ENCODE measurements at places on chromosomes 11 and 22. TPM values are rescaled to one million over a fixed set of nuclear protein-coding genes. Genes with fewer than 3 reads are reported as not detected.

The MGAT3 gene
- 0.05 TPM for total RNA-seq

The P2RX6 gene
- total RNA-seq, result not detected

The C22orf39 gene
- 23.5 TPM for total RNA-seq

The TESMIN gene
- total RNA-seq, result 6.6 TPM

The CADM1 gene
- total RNA-seq, result 0.95 TPM

- DNase-seq, result no peak
Measured at GRCh38 chr11:96293109-96293508, 49.9 kb downstream of the MAML2 start.

GRCh38 chr11:87604350-87604749, 566.6 kb downstream of the TMEM135 start:
- DNase-seq, result no peak

DNA sequence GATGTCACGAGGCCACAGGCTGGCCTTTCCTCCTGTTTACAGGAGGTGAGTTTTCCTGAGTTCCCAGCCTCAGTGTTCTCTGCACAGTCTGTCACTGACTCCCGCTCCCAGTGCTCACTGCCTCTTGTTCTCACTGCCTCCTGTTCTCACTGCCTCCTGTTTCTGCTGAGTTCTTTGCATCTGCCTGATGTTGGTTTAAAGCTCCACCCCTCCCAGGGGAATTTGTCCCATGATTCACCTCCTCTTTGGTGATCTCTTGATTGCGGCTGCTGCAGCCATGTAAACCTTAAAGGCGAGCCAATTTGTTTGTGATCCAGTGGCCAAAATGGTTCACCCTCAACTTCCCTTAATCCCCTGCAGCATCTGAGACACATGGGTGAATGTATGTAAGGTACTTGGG, 6.0 kb upstream of the TUBA8 start:
- DNase-seq, result no peak

DNA sequence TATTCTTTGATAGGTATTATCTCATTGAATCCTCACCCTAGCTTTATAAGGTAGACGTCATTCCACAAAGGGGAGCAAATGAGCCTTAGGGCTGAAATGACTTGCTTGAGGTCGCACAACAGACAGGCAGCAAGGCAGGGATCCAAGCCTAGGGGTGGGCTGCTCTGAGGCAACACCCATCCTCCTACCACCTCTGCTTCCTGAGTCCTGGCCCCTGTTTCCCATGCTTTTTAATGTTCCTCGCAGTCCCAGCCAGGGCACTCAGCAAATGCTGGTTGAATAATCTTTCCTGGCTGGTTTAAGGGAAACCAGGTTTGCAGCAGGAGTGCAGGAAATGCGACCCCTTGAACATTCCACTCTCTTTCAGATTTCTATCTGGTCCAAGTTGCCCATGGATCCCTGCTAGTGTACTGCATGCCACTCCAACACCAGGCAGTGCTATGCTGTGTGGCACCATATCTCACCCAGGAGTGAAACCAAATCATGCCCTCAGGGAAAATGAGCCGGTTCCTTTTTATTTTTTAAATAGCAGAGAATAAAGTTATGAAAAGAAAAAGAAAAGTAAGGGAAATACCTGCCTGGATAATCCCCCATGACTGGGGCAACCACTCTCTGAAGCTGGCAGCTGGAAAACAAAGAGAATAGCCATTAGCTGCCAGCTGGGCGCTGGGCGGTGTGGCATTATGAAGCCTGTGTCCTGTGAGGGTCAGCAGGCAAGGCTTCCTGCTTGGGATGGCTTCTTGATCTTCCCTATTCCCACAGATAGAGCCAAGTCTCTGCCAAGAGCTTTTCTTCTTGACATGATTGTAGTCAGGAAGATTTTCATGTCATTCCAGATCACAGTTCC, 21.8 kb downstream of the MICAL2 start:
- no peak for DNase-seq

GRCh38 chr22:40534379-40535188, 101.9 kb downstream of the MRTFA start:
- DNase-seq, result peak; percentile 52

DNA sequence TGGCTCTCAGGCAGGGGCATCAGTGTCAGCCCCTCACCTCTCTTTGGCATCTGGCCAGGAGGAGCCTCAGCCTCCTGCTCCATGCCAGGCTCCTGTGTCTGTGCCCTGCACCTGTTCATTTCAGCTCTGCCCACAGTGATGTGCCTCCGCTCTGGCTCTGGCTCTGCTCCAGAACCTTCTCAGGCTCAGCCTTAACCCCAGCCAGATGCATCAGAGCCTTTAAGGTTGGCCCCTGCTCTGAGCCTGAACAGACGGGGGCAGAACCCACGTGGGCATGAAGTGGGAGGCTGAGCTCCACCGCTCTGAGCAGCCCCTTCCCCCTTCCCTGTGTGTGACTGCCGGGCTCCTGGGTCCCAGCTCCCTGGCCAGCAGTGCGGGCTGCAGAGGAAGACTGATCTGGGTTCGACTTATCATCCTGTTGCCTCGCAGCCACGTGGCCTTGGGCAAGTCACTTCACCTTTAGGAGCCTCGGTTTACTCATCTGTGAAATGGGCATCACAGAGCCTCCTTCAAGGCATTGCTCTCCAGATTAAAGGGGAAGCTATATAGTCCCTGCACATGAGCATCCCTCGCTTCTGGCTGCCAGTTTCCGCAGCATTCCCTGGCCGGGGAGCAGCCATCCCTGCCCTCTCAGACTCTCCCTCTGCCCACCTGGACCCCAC, 44.7 kb upstream of the RTL6 start:
- DNase-seq, result no peak

DNA sequence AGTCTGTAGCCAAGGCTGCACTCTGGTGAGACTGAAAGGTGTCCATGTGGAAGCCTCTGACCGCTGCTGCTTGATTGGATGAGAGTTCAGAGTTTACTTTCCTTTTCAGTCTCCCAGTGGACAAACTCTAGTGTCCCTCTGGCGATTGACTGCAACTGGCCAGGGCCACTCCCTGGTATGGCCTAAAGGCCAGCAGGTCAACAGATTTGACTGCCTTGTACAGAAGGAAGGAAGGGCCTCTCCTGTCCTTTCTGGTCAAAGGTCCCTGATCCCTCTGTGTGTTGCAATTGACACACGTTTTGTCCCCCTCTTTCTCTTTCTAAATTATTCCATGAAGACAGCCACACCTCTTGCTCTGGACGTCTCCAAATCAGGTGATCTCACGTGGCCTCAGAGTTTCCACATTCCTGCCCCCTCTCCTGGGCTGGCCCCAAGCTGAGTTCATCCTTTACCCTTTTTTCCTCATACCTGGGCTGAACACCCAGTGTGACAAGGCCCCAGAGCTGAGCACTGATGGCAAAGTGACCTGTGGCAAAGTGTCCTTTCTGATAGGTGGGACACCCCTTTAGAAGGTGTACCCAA, 18.7 kb upstream of the FBLN1 start:
- no peak for DNase-seq

GRCh38 chr22:28819253-28820096, 19.1 kb upstream of the XBP1 start:
- no peak for DNase-seq

DNA sequence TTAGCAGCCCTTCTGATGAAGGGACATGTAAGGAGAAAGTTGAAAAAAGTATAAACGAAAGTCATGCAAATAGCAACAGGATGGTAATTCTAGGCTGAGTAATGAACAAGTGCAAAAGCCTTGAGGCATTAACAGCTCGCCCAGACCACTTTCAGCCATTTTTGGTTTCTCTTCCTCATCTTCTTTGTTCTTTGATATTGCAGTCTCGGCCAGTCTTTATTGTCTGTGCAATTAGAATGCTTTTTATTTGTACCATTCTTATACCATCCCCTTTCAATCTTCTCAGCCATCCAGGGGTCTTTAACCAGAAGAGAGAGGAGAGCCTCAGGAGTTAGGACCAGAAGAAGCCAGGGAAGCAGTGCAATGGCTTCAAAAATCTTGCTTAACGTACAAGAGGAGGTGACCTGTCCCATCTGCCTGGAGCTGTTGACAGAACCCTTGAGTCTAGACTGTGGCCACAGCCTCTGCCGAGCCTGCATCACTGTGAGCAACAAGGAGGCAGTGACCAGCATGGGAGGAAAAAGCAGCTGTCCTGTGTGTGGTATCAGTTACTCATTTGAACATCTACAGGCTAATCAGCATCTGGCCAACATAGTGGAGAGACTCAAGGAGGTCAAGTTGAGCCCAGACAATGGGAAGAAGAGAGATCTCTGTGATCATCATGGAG, 7.3 kb downstream of the TRIM34 start:
- DNase-seq, result no peak

DNA sequence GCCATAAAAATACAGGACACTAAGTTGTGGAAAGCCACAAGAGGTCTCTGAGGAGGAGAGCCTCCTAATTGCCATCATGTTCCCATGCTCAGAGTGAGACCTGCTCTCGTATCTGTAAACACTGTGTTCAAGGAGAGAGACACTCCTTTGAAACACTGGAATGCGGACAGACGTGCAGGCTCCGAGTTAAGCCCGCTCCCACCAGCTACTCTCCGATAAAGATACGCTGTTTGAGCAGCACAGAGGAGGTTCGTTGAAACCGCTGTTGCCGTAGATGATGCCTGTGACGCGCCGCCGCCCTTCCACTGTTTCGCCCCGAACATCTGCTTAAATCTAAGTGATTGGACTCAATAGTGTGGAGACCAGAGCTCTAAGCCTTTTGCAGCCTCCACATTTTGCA, 25.1 kb downstream of the NUP50 start:
- no peak for DNase-seq
